ENCODE measurements at places on chromosomes 4 and X. TPM values are rescaled to one million over a fixed set of nuclear protein-coding genes. Genes with fewer than 3 reads are reported as not detected.
A peak's percentile ranks its signal among the peaks of the same experiment; 100 is the strongest.

DNA sequence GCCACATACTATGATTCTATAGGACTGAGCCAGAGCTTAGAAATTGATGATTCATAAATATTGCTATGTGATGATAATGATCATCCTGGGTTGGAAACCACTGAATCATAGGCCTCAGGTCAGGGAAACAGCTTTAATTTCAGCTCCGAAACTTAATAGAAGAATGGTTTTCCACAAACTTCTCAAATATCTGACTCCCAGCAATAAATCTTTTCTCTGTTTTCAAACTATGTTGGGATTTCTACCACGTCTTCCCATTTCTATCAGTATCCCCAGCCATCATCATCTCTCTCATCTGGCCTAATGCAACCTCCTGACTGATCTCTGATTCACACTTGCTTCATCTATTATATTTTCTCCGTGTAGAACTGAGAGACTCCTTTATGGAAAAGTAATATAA is 521.8 kb upstream of the AGA start:
- H3K27ac ChIP-seq: no peak overlapping the region
- no peaks in the 10 kb centered on the region for H3K27me3 ChIP-seq
- H3K36me3 ChIP-seq: no peaks in the 10 kb centered on the region
- no peak for DNase-seq
- H3K4me1 ChIP-seq: no peaks in the 10 kb centered on the region

DNA sequence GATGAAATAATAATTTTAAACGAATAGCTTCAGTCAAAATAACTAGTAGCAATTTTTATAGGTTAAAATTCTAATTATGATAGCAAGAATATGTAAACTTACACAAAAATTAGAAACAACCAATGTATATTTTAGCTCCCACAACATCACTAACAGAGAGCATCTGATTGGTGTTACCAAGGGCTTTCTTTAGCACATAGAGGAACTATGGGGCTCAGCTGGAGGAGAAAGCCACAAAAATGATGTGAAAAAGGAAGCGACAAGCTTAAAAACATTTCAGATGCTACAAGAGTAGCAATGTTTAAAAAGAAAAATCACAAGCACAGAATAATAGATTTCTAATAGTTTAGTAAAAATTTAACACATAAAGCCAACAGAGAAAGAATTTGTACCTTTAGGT is 56.3 kb downstream of the ATP8A1 start:
- DNase-seq: no peak
- H3K27ac ChIP-seq: no peak overlapping the region
- H3K27me3 ChIP-seq: no peaks in the 10 kb centered on the region
- H3K4me3 ChIP-seq: no peak overlapping the region
- no peaks in the 10 kb centered on the region for H3K36me3 ChIP-seq

GRCh38 chr4:75511841-75512240 is 2.4 kb downstream of the RCHY1 start:
- no peaks in the 10 kb centered on the region for H3K36me3 ChIP-seq
- no peaks in the 10 kb centered on the region for H3K27me3 ChIP-seq
- no peak overlapping the region for H3K27ac ChIP-seq

GRCh38 chrX:1902901-1903235 is 288.0 kb downstream of the ASMT start:
- no peak overlapping the region for H3K27ac ChIP-seq
- peaks cover 2% of the 10 kb centered on the region for H3K36me3 ChIP-seq
- no peak for DNase-seq
- no peaks in the 10 kb centered on the region for H3K27me3 ChIP-seq

- no peaks in the 10 kb centered on the region for H3K27me3 ChIP-seq
- no peaks in the 10 kb centered on the region for H3K4me1 ChIP-seq
- no peak overlapping the region for H3K4me3 ChIP-seq
Measured at GRCh38 chr4:74168841-74169240, 10.9 kb downstream of the MTHFD2L start.

GRCh38 chrX:153507484-153508178 is 9.8 kb upstream of the ATP2B3 start:
- H3K27ac ChIP-seq: no peak overlapping the region
- no peaks in the 10 kb centered on the region for H3K4me1 ChIP-seq
- peak; percentile 91 for DNase-seq
- no peaks in the 10 kb centered on the region for H3K27me3 ChIP-seq
- H3K36me3 ChIP-seq: no peaks in the 10 kb centered on the region

DNA sequence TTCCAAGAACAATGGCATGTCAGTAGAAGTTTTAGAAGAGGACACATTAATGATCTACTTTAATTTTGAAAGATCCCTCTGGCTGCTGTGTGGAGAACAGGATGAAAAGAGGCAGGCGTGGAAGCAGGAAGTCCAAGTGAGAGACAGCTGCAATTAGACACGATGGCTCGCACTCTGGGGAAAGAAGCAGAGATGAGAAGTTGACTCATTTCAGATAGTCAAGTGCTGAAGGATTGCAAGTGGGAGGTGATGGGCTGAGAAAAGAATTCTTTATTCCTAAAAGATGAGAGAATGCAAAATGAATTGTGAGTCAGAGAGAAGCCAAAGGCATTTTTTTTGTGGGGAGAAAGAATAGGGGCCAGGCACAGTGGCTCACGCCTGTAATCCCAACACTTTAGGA is 16.5 kb downstream of the RXFP1 start:
- no peak overlapping the region for H3K27ac ChIP-seq
- DNase-seq: no peak
- no peaks in the 10 kb centered on the region for H3K27me3 ChIP-seq
- no peaks in the 10 kb centered on the region for H3K36me3 ChIP-seq
- no peaks in the 10 kb centered on the region for H3K4me1 ChIP-seq

DNA sequence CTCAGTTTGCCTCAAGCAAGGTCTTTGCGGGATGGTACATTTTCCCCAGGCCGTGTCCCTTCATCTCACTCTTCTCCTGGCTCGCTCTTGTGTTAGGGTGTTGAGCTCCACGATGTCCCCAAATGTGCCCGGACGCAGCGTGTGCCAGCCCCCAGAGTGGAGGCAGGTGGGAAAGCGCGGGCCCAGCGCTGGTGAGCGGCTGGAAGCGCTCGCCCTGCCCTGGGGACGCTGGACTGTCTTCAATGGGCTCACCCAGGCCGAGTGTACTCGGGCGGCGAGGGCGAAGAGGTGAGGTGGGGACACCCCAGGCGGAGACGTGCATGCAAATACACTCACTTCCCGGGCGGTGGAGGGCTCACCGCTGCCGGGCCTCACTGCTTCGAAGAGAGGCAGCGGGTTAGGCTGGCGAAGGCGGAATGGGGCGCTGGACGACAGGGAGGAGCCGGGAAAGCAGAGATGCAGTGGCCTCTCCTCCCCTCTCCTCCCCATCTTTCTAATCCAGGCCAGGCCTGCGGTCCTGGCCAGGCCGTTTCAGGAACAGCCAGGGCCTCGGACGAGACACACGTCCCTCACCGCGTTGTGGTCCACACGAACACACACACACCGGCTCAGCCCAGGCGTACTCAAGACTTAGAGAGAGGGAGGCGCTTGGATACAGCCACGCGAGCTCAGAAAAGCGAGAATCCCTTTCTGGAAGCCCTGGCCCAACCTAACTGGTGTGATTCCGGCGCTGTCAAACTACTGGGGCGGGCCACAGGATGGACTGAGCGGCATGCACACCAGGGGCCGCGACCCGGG is 2.2 kb downstream of the NKX6-1 start:
- H3K4me3 ChIP-seq: peak overlapping the region; percentile 9
- H3K27ac ChIP-seq: no peak overlapping the region
- H3K36me3 ChIP-seq: no peaks in the 10 kb centered on the region
- peaks cover 6% of the 10 kb centered on the region for H3K4me1 ChIP-seq

- H3K4me1 ChIP-seq: peaks cover 5% of the 10 kb centered on the region
- no peak overlapping the region for H3K27ac ChIP-seq
- no peaks in the 10 kb centered on the region for H3K27me3 ChIP-seq
- DNase-seq: no peak
- H3K36me3 ChIP-seq: no peaks in the 10 kb centered on the region
Measured at GRCh38 chrX:96837808-96838207, 45.9 kb upstream of the RPA4 start.

DNA sequence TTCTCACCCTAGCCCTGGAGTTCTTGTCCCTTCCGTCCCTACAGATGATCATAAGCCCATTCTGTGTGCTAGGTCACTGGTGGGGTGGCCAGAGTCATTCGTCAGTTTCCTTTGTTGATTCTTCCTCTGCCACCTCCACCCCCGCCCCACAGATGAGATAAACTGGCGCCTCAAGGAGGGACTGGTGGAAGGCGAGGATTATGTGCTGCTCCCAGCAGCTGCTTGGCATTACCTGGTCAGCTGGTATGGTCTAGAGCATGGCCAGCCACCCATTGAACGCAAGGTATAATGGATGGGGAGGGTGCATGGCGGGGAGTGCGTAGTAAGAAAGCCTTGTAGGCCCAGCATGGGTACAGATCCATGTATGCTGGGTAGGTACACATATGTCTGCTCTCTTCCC is 6.4 kb downstream of the USP11 start:
- H3K27ac ChIP-seq: no peak overlapping the region
- no peaks in the 10 kb centered on the region for H3K4me1 ChIP-seq
- no peak for DNase-seq
- H3K36me3 ChIP-seq: peaks cover 31% of the 10 kb centered on the region

DNA sequence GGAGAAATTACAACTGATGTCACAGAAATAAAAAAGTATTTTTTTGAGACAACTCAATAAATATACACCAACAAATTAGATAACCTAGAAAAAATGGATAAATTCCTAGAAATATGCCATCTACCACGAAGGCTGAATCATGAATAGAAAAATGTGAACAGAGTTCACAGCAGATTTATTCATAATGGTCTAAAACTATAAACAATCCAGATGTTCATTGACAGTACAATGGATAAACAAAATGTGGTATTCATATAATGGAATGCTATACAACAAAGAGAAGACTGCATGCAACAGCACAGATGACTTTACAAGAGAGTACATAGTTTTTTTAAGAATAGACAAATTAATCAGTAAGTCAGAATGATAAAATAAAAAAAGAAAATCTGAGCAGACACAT is 55.2 kb downstream of the CLOCK start:
- H3K27me3 ChIP-seq: no peaks in the 10 kb centered on the region
- H3K4me3 ChIP-seq: no peak overlapping the region
- H3K4me1 ChIP-seq: no peaks in the 10 kb centered on the region
- no peaks in the 10 kb centered on the region for H3K36me3 ChIP-seq
- DNase-seq: no peak
- no peak overlapping the region for H3K27ac ChIP-seq

- no peaks in the 10 kb centered on the region for H3K27me3 ChIP-seq
- no peaks in the 10 kb centered on the region for H3K36me3 ChIP-seq
- H3K4me1 ChIP-seq: no peaks in the 10 kb centered on the region
- no peak overlapping the region for H3K27ac ChIP-seq
Measured at GRCh38 chrX:39149761-39150160, 348.5 kb downstream of the MID1IP1 start.

- H3K27me3 ChIP-seq: no peaks in the 10 kb centered on the region
- no peak for DNase-seq
- H3K27ac ChIP-seq: no peak overlapping the region
Measured at GRCh38 chr4:56791316-56791715, 30.2 kb downstream of the SPINK2 start.

DNA sequence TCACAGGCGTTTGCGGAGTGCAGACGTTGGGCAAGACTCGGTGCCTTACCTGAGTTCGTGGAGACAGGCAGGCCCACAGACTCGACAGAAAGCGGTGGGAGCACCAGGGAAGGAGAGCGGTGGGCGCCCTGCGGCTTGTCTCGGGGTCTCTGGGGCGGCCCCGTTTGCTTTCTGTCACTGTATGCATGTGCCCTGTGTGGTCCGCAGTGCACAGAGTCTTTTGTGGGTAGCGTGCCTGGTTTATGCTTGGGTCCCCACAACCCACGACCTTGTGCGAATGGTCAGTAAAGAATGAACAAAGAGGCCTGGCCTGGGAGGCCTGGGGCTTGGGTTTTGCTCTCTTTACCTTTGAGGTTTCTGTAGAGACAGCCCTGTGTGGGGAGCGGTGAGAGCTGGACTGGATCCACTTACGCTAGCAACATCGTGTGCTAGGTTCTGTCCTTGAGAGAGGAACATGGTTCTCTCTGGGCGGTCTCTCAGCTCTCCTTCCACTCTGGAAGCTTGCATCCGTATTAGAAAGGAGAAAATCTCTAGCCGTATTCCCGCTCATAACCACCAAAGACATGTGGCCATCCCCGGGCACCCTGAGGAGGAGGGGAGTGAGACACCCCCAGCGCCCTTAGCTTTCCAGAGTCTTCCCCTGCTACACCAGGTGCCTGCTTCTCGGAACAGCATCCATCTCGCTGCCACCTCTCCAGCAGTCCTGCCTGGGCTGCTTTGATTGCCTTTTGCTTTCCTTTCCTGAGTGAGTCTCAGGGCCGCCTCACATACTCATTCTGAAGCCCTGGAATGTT is 1.2 kb downstream of the TADA2B start:
- H3K4me1 ChIP-seq: peaks cover 10% of the 10 kb centered on the region
- no peak for DNase-seq
- H3K27ac ChIP-seq: no peak overlapping the region
- peaks cover 11% of the 10 kb centered on the region for H3K27me3 ChIP-seq
- no peaks in the 10 kb centered on the region for H3K36me3 ChIP-seq
- H3K4me3 ChIP-seq: peak overlapping the region; percentile 92

GRCh38 chr4:69859140-69859685 is 732 bp downstream of the SULT1E1 start:
- H3K36me3 ChIP-seq: no peaks in the 10 kb centered on the region
- H3K27ac ChIP-seq: no peak overlapping the region
- H3K4me3 ChIP-seq: no peak overlapping the region
- no peaks in the 10 kb centered on the region for H3K4me1 ChIP-seq

Gene NR0B1
- 0.15 TPM for total RNA-seq

Gene SSX2
- not detected for total RNA-seq

Gene H2AZ1
- 898 TPM for total RNA-seq

Gene UGT2A1
- total RNA-seq: not detected

Gene ATP1B4
- total RNA-seq: not detected

Gene DCAF12L2
- 0.99 TPM for total RNA-seq
